Kidney tubule cell (primary cell): ENCODE measurements at places on chromosomes 1 and 21.

DNA sequence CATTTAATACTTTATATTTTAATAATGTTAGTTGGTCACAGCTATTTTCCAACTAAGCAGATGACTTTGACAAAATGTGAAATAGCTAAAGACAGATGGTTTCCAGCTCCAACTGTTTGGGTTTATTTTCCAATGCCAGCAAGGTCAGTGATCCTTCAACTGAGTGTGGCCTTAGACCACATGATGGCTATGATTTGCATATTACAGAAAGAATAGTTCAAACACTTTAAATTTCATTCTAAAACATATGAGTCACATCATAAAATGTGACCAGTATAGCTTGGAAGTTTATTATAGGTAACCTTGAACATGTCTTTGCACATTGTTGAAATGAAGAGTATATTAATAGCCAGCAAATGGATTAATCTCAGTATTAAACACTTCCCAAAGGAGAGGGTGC is 454.0 kb upstream of the C1orf87 start:
- no peak for DNase-seq

- no peak for DNase-seq
Measured at GRCh38 chr1:41356752-41357151, 4.5 kb upstream of the FOXO6 start.

DNA sequence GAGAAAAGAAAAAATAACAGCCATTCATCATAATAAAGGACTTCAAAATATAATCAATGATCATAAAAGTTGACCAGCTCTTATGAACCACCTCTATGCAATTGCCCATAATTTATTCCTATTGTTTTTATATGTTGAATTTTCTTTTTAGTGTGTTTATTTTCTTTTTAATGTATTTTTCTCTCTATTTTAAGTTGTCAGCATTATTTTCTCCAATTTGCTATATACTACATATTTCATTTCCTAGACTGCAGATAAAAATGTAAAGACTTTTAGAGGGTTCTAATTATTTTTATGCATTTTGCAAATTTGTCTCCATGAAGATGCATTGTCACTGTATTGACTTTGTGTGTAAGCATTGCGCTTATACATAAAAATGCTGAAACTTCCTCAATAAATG is 58.4 kb downstream of the MROH9 start:
- DNase-seq: no peak

GRCh38 chr1:38129971-38130370 is 83.4 kb upstream of the POU3F1 start:
- DNase-seq: peak; percentile 37

DNA sequence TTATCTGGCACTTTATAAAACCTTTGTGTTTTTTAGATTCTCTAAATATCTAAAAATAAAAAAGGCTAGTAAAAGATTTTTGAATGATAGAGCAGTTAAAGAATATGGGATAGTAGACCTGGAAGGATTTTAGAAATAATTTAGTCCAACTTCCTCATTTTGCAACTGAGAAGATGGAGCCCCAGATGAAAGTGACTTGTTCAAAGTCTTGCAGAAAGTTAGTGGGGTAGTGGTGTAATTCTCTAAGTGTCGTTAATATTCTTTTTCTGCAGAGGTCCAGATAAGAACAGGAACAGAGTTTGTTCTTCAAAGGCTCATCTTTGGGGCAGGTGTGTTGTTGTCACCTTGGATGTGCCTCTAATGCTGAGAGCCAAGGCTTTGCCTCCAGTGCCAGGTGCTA is 159.5 kb downstream of the DISC1 start:
- DNase-seq: no peak

DNA sequence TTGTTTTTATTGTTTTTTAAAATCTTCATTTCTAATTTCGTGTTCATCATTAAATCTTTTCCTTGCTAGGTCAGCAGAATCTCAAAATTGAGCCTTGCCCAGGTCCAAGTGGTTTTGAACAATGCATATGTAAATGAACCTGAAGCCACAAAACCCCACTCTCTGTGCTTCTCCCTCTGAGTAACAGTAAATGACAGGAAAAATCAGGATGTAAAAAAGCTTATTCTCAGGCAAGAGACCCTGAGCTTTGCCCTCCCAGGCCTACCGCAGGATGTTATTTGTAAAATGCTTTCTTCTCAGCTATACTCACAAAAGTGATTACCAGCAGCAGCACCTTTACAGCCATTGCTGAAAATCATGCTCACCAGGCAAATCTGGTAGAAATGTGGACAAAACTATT is 47.6 kb downstream of the TYW3 start:
- DNase-seq: no peak

GRCh38 chr1:166090244-166090643 is 76.6 kb downstream of the FAM78B start:
- no peak for DNase-seq

DNA sequence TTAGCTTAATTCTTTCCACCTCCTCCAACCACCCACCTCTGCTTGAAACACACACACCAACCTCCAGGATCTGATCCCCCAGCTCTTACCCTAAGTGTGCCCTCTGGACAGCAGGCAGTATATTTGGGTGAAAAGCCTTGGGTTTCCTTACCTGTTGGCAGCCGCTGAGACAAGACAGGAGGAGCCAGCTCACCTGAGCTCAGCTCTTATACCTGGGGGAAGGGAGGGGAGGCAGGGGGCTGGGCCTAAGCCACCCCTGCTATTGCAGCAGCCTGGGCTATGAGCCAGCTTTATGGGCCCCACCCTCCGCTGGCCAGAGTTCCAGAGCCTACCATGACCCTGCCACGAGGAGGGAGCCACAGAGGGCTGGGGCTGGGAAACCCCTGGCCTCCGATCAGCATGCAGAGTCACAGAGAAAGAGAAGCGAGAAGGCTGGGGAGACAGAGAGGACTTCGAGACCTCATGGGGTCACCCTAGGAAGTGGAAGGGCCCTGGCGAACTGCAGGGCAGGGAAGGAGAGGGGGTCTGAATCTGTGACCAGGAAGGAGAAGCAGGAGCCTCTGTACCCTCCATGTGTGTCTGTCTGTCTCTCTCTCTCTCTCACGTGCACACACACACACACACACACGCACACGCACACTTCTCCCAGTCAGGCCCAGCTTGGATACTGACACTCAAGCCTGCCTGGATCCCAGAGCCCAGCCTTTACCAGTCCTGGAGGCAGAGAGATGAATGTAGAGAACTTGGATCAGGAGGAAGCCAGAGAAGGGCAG is at the start of gene S100A14:
Gene S100A14, minus strand, starts transcription at position 182 of the 773 bp plus-strand sequence. CDS start 467 bp downstream, outside the sequence.
- DNase-seq: peak; percentile 87

- DNase-seq: no peak
Measured at GRCh38 chr21:44751799-44752636, 40.6 kb upstream of the TSPEAR start.

DNA sequence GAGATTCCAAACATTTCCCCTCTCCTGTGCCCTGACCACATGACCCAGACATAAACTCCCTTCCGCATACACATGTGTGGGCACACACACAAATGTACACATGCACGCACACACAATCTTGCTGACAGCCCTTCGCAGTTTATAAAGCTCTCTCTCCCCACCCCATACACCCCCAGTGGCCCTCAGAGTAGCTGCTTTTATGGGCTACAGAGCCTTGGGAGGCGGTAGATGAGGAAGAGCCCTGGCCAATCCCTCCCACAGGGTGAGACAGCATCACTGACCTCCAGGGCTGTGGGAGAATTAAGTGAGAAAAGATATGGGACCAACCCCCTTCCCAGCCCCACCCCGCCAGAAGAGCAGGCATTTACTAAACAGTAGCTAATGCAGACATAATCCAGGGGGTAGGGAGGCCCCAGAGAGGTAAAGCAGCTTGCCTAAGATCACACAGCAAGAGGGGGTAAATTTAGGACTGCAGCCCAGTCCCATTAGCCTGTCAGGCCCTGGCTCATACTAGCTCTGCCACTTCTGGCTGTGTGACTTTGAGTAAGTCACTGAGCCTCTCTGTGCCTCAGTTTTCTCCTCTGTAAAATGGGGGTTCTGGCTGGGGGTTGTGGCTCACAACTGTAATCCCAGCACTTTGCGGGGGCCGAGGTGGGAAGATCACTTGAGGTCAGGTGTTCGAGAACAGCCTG is 5.1 kb downstream of the SDC3 start:
- DNase-seq: no peak

DNA sequence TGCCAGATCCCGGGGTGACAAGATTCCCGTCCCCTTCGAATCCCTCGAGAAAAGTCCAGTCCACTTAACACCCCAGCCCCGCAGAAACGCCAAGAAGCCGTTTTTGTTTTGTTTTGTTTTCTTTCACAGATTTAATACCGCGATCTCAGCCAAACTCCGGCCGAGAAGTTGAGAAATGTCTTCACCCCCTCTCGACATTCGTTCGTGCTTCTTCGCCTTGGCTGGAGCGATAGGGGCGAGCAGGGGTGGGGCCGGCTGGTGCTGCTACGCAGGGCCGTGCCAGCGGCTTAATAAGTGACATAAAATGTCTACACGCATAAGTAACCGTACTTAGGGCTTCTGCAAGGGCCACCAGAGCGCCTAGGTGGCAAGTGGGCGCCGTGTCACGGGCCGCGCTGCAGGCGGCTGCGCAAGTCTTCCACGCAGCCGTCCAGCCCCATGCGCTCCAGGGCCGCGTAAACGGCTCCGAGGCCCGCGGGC is 4.9 kb downstream of the TNFRSF25 start:
- no peak for DNase-seq

GRCh38 chr1:26856604-26857469 is 6.1 kb upstream of the SFN start:
- DNase-seq: no peak

GRCh38 chr1:213983493-213984386 is 4.0 kb upstream of the PROX1 start:
- DNase-seq: no peak

GRCh38 chr1:50700621-50701020 is 259.4 kb downstream of the FAF1 start:
- no peak for DNase-seq

DNA sequence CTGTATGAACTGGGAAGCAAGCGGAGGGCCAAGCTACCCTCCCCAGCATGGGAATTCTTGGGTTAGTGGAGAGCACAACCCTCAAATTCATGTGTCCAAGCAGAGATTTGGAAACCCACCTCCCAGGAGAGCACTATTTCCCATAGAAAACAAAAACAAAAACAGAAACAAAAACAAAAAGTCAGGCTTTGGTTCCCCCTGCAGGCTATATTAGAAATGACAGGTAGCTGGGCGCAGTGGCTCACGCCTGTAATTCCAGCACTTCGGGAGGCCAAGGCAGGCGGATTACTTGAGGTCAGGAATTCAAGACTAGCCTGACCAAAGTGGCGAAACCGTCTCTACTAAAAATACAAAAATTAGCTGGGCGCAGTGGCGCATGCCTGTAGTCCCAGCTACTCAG is 10.8 kb downstream of the MINDY1 start:
- DNase-seq: no peak

DNA sequence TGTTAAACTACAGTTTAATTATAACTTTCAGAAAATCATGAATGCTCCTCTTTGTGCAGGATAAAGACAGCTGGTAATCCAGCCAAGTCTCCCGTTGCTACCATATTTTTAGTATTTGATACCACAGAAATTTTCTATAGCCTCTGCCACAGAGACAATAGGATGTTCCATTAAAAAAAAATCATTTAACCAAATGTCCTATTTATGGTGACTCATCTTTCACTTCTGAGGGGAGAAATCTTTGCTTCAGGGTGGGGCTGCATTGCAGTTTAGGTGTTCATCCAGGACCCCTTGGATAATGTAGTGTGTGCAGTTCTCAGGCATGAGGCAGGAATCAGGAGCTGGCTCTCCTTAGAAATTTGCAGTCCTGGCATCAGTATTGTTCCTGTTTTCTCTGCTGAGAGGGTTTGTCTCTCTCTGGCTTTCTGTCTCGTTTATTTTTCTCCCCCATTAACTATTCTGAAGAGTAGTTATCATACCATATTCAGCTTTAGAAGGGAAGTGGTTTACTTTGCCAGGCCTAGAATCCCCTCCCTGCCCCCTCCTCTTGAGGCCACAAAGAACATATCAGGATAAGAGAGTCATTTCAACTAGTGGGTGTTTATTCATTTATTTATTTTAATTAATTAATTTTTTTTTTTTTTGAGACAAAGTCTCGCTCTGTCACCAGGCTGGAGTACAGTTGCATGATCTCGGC is 3.1 kb downstream of the PRUNE1 start:
- no peak for DNase-seq

DNA sequence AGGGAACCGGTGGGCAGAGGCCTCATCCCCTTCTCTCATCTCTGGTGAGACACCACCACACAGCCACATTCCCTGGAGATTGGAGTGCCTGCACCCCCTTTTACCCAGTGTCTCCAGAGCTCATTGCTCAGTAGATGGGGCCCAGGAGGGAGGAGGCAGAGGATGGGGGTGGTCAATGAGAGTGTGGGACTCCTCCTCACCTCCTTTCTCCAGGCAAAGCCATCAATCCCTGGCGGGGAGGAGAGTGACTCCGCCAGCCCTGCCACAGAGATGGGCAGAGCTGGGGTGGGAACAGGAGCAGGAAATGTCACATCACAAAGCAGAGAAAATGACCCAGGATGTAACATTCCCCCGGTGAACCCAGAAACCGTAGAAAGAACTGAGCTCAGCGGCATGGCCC is 117.2 kb downstream of the MATN1 start:
- DNase-seq: no peak

- no peak for DNase-seq
Measured at GRCh38 chr1:43586136-43586731, 55.6 kb downstream of the PTPRF start.

DNA sequence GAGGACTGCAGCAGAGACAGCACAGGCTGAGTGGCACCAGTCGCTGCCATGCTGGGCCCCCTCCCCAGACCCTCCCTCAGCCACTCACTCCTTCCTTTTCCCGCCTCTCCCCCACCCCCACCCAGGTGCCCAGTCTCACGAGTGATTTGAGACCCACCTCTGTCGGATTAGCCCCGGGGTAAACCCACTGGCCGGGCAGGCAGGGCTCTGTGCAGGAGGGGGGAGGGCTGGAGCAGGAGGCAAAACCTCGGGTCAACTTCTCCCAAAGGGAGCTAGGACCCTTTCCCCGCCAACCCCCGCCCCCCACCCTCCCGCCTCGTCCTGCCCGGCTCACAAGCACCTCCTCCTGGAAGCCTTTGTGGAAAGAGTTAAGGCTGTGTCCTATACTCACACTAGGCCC is 3.5 kb upstream of the MRPL24 start:
- no peak for DNase-seq

GRCh38 chr1:93080179-93080823 is 1.2 kb downstream of the MTF2 start:
- DNase-seq: peak; percentile 79

GRCh38 chr1:183164340-183164739 is 21.7 kb upstream of the LAMC2 start:
- DNase-seq: peak; percentile 98
